ENCODE measurements at places on chromosomes 1 and 21.

DNA sequence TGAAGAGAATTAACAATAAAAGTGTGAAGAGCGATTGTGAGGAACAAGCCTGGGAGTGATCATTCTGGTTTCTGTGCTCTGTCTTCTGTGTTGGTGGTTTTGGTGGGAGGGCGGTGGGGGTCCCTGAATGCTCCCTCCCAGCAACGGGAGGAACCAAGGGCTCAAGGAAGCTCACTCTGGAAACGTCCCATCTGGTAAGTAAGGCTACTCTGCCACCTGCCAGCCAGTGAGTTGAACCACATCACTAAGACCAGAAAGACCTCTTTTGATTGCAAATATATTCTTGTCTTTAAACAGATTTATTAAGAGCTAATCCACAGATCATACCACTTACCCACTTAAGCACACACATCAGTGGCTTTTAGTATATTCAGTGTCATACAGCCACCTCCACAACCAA, 125.0 kb downstream of the PRDM2 start:
- DNase-seq, result no peak

DNA sequence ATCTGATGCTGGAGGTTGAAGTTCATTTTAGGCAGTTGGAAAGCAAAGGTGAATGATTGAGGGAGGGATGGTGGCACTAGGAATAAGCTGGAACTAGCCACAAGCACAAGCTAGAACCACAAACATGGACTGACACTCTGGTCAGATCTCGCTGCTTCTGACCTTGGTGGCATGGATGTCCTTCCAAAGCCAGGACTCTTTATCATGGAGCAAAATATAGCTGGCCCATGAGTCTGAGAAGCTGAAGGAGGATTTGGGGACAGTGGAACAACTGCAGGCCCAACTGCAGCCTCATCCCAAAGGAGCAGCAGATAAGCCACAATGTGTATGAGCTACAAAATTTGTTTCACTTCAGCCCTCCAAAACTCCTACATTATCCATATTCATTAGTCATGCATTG, 35.5 kb downstream of the SRSF11 start:
- DNase-seq, result no peak

DNA sequence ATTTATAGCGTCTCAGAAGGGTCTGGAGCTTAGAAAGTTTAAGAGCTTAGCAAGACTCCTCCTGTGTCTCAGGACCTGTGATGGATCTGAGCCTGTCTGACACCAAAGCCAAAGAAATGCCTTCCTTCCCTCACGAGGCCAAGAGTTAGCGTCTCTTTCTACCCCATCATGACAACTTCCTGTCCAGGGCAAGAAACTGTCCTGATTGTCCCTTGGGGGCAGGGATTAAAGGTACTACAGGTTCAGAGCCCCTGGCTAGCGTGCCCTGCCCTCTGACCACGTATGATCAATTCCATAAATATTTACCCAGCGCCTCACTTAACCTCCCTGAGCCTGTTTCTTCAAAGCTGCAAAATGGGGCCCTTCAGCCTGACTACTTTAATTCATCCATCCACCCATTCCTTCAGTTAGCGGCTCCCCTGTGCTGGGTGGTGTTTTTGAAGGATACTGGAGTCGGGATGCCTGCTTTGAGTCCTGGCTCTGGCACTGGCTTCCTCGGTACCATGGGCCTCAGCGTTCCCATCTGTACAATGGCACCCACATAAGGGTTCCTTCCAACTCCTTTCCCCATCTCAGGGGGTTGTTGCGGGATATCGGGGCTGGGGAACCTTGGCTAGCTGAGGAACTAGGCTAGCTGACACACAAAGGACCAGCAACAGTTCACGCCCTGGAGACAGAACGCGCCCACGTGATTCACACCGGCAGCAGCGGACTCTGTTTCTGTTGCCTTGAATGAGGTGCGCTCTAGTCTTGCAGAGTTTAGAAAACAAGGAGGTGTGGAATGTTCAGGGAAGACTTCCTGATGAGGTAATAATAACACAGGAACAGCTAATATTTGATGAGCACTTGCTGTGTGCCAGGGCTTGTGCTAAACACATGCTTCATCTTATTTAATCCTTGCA, 23.0 kb upstream of the EPHA2 start:
- DNase-seq, result no peak

- DNase-seq, result no peak
Measured at GRCh38 chr1:21766210-21766609, 16.7 kb downstream of the USP48 start.

GRCh38 chr1:201026234-201026633, 2.7 kb upstream of the KIF21B start:
- DNase-seq, result no peak

DNA sequence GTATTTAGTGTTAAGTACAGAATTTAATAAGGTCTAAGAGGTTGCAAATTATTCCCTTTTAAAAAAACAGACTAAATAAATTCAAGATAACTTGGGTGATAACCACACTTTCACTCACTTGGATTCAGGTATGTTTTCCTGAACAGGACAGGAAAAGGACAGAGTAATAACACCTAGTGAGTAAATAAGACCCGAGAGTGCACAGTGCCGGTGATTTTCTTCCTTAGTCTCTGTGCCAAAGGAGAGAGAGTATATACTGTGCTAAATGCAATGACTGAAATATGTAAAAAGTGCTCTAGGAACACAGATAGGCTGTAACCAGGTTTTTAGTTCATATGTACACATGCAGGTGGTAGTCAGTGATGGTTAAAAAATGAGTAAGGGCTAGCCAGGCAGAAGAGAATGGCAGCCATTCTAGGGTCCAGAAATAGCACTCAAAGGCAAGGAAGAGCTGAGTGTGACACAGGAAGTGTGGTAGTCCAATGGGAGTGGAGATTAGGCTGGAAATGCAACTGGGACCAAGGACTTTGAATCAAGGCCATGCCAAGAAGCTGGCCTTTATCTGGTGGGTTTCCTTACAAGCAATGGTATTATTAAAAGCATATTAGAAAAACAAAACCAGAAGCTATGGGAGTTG, 58.1 kb downstream of the NRIP1 start:
- DNase-seq, result no peak

DNA sequence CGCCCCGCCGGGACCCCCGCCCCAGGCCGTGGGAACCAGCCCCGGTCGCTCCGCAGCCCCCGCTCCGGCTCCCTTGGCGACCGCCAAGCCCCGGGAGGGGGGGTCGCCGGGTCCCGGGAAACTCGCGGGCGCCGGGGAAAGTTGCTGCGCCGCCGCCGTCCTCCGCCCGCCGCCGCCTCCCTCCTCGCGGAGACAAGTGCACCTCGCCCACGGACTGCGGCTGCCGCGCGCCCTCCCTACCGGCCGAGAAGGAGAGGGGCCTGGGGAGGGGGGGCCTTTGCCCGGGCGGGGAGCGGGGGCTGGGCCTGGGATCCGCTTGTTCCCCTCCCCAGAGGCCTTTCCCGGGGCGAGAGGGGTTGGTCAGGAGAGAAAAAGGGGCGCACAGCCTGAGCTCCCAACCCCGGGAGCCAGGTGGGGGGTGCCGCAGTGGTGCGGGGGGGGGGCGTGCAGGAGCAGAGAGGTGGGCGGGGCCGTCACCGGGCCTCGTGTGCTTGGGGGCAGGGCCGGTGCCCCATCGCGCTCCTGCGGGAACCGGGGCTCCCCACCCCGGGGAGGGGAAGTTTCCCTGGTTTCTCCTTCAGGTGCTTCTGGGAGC, 592 bp downstream of the AGRN start:
- DNase-seq, result no peak

- no peak for DNase-seq
Measured at GRCh38 chr1:89262643-89263042, 10.0 kb downstream of the GBP5 start.

DNA sequence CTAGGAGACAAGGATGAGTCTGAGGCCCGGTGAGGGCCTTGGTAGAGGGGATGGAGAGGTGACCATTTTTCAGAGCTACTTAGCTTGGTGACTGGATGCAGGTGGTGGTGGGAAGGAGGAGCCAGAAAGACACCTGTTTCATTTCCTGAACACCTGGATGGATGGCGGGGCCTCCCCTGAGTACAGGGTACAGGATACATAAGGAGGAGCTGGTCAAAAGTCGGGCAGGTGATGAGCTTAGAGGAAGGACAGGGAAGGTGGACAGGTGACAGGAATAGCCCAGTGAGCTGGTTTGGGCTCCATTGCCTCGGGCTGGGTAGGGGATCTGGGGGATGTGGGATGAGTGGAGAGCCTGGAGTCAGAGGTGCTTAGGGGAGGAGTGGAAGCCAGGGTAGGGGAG, 6.3 kb downstream of the FAAH start:
- no peak for DNase-seq
